ENCODE measurements at places on chromosomes 3 and 15.

- no peak for DNase-seq
Measured at GRCh38 chr3:197670361-197670760, 66.3 kb downstream of the RUBCN start.

GRCh38 chr3:173553635-173554280, 156.2 kb downstream of the NLGN1 start:
- DNase-seq: no peak

- DNase-seq: no peak
Measured at GRCh38 chr3:112492124-112492523, 7.1 kb downstream of the BTLA start.

DNA sequence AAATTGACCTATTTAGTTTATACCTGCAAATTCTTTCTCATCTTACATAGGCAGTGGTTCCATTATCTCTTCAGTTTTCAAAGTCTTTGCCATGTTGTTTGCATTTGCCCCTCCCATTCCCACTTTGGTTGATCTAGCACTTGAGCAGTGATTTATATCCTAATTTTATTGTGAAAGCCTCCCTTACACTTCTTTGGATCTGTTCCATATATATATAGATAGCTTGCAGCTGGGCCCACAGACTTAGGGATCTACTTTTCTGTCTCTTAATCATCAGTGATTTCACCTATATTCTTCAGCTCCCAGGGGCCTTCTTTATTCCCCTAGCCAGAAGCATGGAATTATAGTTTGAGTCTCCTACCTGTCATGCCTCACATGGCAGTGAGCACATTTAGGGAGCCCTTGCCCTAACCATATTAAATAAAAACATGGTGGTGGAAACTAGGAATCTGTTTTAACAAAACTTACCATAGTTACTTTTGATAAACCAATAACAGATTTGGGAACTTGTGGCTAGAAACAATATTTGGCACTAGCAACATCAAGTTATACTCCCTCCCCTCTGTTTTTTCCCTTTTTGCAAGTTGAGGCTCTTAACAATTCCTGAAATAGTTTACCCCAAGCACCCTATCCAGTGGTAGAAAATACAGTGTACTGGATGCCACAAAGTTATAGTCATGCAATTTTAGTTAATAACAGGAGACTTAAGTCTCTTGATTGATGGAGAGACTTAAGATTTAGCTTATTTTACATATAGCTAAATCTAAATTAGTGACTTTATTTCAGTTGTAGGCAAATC, 41.7 kb downstream of the ARIH1 start:
- no peak for DNase-seq

DNA sequence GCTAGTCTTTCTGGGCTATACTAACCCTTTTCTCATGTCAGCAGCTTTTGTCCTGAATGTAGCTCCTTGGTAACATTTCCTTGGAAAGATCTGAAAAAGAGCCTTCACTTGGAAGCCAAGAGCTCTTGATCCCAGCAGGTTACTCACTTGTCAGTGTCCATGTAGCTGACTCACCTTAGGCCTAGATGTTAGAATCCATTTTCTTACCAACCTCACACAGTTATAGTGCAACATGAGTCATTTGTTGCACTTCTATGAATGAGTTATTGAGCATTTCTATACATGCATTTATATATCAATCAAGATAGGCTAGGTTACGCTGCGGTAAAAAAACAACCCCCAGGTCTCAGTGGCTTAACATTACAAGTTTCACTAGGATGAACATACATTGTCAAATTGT, 106.8 kb upstream of the SLC7A14 start:
- DNase-seq: no peak

- DNase-seq: no peak
Measured at GRCh38 chr3:164479978-164480377, 598.3 kb downstream of the SI start.

DNA sequence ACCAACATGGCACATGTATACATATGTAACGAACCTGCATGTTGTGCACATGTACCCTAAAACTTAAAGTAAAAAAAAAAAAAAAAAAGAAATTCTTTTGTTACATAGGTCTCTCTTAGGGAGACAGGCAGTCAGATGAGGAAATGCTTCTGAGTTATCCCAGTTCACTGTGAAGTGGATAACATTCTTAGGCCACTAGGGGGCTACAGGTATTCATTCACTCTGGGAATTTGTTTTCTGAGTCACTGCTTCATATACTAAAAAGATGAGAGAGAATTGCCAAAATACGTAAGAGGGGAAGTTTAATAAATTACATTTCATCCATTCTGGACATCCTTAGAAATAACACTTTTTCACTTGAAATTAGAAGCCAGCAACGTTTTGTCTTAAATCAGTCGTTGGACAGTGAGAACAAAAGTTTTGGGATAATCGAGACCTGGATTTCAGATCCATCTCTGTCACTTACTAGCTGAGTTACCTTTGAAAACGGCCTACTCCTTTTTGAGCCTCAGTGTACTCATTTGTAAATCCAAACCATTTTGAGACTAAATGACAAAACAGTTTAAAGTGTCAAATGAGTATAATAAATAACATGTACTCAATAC, 738.4 kb upstream of the ALCAM start:
- DNase-seq: no peak

DNA sequence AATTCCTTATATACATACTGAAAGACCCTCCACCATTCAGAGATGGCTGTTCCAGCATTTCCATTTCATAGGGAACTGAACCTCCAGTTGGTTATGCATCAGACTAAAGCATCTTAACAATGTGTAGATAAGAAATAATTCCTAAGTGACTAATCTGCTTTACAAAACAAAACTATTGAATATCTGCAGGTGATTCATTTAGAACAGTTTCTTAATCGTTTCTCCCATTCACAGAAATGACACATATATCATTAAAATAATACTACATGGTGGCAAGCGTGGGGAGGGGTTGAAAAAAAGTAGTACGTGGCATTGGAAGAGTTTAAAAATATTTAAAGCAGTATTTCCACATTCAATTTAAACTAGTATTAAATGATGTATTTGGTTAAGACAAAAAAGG, 19.5 kb downstream of the COPS2 start:
- no peak for DNase-seq

DNA sequence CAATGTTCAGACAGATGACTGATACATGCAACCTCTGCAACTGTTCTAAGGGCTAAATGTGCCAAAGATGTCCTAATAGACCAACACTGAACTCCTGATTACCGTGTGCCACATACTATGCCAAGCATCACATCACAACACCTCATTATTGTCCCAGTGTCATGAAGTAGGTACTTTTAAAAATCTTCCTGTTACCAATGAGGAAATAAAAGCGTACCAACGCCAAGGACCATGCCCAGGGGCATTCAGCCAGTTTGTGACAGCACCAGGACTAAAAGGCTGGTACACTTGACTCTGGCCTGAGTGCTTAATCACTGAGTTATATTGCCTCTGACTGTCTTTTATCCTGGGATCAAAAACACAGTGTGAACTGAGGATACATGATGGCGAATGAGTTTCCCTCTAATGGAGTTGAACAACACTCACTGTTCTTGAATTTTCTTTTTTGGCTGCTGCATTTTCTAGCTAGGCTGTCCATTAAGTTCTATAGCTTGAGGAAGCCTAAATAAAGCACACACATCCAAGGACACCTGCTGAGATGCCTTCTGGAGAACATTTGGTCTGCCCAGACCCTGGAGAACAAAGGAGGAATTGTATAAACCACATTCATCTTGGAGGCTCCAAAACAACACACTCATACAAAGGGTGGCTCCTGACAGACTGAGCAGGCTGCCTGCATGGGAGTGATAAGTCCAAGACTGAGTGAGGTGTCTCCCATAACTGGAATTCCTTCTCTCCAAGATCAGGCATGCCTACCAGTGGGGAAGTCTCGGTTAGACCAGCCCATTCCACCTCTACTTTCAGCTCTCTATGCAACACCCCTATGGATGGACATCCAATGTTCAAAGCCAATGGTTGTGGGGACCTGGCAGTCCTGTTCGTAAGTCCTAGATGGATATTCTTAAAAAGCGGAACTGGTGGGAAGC, 126.7 kb upstream of the PRICKLE2 start:
- no peak for DNase-seq

- DNase-seq: no peak
Measured at GRCh38 chr15:26628071-26628470, 144.8 kb downstream of the GABRB3 start.

DNA sequence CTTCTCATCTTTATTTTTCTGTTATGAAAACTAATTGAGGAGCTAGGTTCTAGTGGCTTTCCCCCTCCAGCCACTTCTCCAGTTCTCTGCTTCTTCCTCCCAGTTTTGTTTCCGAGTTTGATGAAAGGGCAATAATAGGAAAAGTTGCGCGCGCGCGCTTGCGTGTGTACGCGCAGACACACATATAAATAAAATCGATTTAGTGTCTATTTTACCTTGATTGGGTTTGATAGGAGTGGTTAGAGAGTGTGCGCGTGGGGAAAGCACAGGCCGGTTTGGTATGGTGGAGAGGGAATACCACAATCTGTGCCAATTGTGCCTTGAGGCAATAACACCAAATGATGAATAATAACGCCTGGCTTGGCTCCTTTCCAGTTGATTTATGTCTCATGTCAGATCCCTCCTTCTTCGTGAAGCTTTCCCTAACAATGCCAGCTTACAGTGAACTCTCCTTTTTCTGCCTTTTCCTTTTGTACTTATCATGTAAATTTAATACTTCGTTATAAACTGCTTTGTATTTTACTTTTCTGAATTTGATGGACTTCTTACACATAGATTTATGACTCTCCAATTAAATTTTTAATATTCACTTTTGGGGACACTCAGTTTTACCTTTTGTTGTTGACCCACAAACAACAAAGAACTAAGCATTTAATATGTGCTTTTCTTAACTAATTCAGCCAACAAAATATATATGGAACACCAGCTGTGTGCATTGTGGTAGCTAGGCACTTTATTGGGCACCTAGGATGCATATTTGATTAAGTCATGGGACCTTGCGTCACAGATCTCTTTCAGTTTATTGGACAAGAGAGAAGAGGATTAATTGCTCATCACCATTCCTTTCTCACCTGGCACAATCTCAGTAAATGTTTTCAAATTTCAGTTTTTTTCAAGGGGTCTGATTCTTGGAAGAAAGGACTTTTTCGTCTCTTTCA, 1.7 kb downstream of the TIPARP start:
- no peak for DNase-seq

GRCh38 chr15:34514251-34514670, 69.2 kb downstream of the GOLGA8B start:
- no peak for DNase-seq

- peak; percentile 64 for DNase-seq
Measured at GRCh38 chr15:99992611-99993231, 259.5 kb upstream of the LYSMD4 start.

DNA sequence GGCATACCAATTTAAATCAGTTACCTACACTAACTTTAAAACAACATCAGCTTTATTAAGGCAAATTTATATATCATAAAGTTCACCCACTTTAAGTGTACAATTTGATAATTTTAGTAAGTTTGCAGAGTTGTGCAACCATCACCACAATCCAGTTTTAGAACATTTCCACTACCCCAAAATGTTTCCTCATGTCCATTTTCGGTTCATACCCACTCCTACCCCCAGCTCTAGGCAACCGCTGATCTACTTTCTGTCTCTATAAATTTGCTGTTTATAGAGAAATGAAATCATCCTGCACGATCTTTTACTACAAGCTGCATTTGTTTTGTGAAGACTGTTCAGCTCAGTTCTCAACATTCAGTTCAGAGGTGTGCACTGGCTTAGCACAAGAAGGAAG, 31.5 kb upstream of the FAM81A start:
- DNase-seq: no peak

DNA sequence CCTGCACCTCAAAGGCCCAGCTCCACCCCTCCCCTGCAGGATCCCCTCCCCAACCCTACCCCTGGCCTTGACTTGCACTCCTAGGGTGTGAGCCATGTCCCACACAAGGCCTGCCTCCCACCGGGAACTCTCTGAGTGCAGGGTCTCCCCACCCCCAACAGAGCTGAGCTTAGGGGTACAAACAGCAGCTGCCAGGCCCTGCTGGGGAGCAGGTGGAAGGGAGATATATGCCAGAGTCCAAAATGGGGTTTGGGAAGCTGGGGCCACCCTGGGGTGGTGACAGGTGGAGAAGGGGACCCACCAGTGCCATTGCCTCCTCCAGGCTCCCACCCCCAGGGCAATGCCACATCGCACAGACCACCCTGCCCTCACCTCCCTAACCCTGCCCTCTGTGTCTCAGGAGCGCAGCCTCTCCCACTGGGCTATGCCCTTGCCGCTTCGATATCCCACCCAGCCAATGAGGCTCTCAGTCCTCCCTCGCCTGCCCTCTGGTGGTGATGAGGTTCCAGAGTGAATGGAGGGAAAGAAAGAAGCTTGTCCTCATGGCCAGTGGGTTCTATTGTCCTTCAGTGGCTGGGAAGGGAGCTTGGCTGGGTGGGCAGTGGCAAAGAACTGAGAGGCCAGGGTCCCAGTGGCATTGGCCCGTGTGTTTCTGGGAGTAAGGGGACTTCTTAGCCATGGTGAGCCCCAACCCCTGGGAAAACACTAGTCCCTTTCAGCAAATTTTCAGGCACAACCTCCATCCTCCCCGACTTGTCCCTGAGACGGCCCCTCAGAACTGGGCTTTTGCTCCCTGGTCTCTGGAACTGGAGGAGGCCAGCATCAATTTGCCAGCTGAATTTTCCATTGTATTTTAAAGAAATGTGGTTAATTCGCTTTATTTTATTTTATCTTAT, 46.8 kb downstream of the CYP11A1 start:
- DNase-seq: no peak

DNA sequence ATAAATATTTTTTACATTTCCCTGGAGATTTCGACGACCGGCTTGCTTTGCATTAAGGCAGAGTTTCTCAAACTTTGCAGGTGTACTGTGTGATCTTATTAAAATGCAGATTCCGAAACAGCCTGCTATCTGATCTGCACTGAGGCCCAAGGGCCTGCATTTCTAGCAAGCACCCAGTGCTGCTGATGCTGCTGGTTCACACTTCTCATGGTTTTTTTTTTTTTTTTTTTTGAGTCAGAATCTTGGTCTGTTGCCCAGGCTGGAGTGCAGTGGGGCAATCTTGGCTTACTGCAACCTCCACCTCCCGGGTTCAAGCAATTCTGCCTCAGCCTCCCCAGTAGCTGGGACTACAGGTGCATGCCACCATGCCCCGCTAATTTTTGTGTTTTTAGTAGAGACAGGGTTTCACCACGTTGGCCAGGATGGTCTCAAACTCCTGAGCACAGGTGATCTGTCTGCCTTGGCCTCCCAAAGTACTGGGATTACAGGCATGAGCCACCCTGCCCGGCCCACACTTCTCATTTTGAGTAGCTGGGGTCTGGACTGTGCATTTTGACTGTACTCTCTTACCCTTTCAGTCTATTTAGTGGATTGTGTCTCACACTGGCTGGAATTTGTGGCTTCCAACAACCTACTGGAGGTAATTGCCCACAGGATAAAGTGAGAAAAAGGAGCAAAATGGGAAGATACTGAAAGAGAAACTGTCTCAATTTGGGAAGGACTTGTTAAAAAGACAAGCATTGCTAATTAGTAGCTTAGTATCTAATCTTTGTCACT, 94.1 kb downstream of the ITPR1 start:
- no peak for DNase-seq

DNA sequence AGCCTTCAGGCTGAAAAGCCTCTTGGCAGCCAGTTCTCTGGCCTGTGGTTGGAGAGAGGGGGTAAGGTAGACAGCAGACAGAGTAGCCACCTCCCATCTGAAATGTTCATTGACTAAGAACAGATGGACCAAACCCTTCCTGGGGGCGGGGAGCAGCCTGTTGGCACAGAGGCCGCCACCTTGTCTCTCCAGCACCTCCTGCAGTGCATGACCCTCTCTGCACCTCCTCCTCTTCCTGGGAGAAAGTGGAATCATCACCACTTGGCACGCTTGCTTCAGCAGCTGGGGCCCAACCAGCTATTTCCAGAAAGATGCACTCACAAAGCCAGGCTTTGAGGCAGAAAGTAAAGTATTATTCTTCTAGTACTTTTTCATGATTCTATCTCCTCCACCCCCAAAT, 313.4 kb upstream of the CHRM5 start:
- no peak for DNase-seq

Measured in cardiac septum (tissue), 1 donor.